NCI-H1092 (cell line): ENCODE measurements at places on chromosomes 12 and 14.

- no peak for DNase-seq
Measured at GRCh38 chr12:8081251-8081920, 688 bp upstream of the NECAP1 start.

DNA sequence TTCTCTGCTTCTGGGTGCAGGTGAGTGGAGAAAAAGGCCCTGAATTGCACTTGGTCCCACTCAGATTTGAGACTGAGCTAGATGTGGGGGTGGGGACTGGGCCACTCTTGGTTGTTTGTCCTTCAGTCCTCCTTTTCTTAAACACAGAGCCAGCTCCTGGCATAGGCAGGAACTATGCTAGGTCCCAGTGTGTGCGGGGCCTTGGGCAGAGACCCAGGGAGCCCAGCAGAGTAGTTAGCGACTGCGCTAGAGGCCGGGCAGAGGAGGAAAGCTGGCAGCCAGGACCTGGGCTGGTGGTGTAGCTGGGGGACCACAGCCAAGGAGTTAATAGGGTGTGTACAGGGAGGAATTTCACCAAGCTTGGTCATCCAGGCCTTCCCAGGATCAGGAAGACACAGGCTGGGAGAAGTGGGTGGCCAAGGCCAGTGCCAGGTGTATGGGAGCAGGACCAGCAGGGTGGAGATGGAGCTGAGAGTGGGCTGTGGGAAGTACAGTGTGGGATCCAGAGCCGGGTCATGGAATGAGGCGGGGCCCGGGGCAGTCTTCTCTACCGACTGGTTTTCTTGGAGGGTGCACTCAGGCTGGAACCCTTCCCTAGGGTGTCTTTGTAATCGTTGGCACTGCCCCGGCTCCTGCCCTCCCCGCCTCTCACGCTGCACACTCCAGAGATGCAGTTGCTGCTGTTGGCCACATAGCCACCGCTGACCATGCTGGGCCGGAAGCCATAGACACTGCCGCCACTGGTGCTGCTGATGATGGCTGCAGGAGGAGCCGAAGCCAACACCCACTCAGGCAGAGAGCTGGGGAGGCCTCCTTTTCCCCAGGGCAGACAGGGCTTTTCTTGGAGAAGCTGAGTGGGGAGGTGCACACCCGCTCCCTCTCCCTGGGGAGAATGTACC, 8.7 kb downstream of the KRT71 start:
- DNase-seq, result no peak

GRCh38 chr12:76462668-76463224, 96.8 kb downstream of the OSBPL8 start:
- no peak for DNase-seq

GRCh38 chr14:74829251-74829650, 46.7 kb downstream of the PROX2 start:
- no peak for DNase-seq

DNA sequence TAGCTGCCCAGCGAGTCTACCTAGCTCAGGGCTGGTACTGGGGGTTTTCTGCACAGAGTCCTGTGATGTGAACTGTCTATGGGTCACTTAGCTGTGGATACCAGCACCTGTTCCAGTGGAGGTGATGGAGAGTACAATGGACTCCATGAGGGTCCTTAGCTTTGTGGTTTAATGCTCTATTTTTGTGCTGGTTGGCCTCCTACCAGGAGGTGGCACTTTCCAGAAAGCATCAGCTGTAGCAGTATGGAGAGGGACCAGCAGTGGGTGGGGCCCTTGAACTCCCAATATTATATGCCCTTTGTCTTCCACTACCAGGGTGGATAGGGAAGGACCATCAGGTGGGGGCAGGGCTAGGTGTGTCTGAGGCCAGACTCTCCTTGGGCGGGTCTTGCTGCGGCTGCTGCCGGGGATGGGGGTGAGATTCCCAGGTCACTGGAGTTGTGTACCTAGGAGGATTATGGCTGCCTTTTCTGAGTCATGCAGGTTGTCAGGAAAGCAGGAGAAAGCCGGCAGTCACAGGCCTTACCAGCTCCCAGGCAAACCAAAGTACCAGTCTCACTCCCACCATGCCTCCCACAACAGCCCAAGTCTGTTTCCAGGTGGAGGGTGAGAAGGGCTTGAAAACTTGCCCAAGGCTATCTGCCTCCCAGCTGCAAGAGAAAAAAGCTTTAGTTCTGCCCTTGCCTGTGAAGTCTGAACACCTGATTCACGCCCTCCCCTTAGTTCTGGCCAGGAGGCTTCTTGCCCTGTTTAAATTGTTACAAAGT, 163.0 kb upstream of the NUDT4 start:
- DNase-seq, result no peak

DNA sequence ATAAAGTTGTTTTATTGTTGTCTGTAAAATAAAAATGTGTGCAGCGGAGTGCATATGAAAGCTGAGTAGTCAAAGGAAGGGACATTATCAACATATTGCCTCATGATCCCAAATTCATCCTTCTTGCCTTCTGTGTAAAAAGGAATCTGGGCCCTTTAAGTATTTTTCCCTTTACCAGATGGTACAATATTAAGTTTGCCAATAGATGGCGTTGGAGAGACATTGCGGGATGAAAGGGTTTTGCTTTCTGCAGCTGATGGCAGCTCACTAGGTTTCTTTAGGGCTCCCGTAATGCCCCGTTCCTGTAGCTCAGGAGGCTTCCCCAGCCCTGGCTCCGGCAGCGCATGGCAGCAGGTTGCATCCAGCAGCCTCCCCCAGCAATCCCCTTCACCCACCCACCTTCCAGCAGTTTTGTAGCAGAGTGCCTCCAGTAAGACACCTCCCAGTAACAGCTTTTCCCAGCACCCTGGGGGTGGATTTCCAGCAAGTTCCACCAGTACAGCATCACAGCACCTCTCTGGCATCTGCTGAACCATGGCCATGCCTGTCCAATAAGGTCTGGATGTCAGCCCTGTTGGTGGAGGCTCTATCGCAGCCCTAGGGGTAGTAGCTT, 354.4 kb downstream of the MED13L start:
- DNase-seq, result no peak

DNA sequence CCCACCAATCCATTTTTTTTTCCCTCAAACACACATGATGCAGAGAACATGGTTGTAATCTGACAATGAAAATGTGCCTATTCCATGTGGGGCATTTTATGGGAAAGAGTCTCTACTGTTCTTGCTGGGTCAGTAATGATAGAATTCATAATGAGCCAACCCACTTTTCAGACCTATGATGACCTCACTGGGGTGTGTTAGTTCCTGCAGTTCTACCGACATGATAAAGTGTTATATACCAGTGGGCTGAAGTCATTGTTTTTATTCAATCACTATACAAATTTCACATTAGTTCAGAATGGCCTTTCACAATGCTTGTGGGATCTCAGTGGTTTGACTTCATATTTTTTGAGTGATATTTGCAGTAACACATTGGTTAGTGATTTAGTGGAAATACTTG, 47.5 kb downstream of the PPFIBP1 start:
- no peak for DNase-seq

- DNase-seq, result no peak
Measured at GRCh38 chr12:132503618-132504204, 13.8 kb downstream of the FBRSL1 start.

DNA sequence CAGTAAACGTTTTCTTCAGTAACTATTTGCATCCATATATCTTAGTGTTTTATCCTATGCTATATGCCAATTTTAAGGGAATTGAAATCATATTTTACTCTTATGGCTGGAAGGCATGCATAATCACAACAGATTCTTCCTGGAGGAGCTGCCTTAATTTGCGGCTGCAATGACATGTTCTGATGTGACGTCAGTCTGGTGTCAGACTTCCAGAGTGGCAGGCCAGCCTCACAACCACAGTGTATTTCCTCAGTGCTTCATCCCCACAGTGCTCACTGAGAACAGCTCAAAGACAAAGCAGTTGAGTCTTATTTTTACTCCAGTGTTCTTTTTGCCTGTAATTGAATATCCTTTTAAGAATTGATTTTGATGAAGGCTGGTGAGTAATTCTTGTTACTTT, 107.1 kb downstream of the PLEKHA5 start:
- DNase-seq, result no peak
